ENCODE measurements at places on chromosomes 3 and 15.
A peak's percentile ranks its signal among the peaks of the same experiment; 100 is the strongest.

- DNase-seq, result no peak
Observed at GRCh38 chr15:70362886-70363285, 265.2 kb upstream of the TLE3 start.

GRCh38 chr3:169939320-169939719, 27.3 kb upstream of the SEC62 start:
- no peak for DNase-seq

DNA sequence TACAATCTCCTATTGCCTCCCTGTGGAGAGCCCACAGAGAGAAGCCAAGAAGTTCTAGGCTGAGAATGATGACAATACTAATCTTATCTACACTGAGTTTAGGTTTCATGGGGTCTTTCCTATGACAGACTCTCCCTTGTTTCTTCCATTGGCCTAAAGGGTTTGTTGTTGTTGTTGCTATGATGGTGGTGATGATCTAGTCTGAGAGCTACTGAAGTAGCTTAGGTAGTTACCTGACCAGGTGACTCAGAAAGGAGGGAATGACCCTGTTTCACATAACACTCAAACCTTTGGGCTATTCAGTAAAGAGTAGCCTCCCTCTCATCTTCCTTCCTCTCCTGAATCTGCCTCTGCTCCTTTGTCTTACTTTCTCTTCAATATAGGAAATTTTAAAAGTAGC, 170.2 kb downstream of the GMNC start:
- DNase-seq, result no peak

GRCh38 chr15:50797926-50798325, 32.4 kb upstream of the SPPL2A start:
- no peak for DNase-seq

DNA sequence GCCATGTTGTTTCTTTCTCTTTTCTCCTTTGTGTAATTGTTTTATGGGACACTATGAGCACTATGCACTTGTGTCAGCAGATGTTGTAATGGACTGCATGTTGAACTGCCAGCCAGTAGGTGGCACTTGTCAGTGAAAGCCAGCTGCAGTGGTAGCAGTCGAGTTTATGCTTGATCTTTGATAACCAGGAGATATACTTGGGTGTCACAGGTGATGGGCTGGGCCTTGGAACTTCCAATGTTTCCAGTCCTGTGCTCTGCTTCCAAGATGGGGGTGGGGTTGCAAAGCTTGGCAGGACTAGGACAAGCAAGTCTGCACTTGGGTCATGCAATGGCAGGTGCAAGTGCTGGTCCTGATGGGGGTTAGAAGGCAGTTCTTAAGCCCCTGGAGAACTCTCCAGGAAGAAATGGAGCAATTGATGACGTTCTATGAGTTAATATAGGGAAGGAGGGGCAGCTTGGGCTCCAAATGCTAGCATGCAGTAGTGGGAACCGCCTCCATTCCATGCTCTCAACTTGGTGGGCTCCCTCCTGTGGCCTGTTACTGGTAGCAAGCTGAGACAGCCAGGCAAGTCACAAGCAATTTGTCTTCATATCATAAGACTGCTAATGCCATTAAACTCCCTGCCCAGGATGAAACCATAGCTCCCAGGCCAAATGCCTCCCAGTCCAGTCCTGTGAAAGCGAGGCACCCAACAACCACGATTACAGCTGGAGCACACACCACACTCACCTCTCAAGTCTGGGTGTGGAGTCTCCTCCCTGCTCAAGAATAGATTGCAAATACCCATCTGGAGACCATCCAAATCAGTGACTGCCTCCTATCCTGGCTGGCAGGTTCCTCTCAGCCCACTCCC, 287.2 kb downstream of the CGGBP1 start:
- peak; percentile 44 for DNase-seq

DNA sequence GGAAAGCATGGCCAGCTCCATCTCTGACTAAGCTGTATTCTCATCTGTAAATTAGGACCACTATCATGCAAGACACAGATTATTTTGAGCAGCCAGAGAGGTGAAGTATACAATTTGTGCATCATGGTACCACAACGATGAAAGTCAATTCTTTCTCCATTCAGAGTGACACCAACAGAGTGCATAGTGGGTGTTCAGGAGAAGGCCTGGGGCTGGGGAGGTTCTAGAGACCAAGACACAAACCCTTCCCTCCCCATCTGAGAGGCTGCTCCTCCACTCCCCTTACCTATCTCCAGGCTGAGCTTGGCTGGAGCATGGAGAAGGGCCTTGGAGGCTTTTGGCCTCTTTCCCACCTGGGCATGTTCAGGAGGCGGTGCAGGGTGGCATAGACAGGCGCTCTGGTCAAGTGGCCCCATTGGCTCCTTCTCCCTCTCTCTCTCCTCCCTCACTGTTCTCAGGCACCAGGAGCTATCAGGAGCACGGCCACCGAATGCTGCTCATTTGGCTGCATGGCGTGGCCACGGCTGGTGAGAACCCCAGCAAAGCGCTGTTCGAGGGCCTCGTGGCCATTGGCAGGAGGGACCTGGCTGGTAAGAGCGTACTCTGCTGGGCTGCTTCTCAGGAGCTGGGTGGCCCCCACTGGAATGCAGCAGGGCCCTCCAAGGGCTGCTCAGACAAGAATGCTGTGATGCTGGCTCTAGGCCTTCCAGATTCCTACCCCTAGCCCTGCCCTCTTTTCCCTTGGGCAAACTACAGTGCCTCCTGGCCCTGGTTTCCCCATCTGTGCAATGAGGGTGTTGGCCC, 37.9 kb downstream of the ANKDD1A start:
- no peak for DNase-seq

DNA sequence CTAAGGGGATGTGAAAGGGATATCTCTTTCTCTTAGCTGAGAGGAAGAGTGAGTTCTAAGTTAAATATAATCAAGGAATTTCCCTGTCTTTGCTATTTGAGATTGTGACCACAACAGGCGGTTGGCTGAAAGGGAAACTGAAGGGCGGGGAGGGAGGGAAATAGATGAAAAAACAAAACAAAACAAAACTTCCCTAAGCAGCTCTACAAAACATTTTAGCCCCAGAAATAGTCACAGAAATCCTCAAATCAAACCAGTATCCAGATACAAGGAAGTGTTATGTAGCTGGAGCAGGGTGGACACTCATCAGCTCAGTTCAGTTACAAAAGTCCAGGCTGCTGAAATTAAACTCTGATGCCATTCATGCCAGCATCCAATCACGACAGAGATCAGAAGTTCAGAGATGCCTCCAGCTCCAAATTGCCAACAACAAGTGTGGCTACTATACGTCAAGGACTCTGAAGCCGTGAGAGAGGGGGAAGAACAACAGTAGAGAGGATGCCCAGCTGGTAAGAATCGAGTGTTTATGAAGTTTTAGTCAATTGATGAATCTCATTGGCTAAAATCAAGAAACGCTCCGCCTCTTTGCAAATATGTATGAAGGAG, 319 bp upstream of the TP63 start:
- DNase-seq, result no peak

DNA sequence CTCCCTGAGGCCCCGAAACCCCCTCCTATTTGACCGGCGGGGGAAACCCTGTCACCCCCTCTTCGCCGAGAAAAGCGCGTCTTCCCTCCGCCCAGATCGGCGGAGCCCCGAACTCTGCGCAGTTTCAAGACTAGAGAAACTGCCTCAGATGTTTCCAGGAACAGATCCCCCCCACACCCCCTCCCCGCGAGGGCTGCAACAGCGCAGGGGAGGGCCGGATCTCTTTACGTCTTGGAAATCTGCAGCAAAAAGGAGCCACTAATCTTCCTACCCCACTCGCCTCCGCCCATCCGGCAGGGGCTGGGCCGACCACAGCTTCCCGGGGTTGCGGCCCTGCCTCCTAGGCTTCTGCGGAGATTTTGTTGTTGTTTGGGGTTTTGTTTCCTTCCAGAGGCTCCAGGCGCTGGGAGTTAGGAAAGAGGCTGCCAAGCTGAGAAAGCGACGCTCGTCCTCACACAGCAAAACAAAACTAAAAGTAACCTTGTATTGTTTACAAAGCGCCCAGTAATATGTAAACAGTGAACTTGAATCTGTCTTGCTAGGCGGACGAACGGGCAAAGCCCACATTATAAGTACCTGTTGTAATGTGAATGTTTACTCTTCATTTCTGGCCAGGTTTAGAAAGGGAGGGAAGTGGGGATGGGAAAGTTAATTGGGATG, 2.2 kb downstream of the FOXB1 start:
- DNase-seq, result no peak

DNA sequence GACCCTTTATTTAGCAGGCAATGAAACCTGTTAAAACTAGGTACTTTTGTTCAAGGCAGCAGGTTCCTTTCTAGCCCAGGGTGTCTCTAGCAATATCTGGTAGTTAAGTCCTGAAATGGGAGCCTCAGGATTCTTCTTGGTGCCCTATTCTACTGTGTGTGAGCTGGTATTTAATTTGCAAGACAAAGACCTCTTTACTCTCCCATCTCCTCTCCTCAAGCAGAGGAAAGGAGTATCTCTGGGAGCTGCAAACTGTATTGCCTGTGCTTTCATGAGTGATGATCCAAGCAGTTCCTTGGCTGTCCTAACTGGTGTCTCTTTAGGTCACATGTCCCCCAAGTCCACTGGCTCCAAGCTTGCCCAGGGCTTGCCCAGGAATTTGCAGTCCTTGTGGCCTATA, 188.2 kb downstream of the SI start:
- no peak for DNase-seq

- DNase-seq, result no peak
Observed at GRCh38 chr3:127421943-127422662, 134.3 kb upstream of the PRR20G start.

GRCh38 chr3:134864636-134865035, 69.6 kb downstream of the EPHB1 start:
- peak; percentile 59 for DNase-seq

- no peak for DNase-seq
Observed at GRCh38 chr3:119469418-119470189, 841 bp downstream of the POGLUT1 start.

- no peak for DNase-seq
Observed at GRCh38 chr15:56973463-56973862, 55.0 kb downstream of the TCF12 start.

GRCh38 chr15:31485911-31486461, 159.4 kb downstream of the KLF13 start:
- no peak for DNase-seq

DNA sequence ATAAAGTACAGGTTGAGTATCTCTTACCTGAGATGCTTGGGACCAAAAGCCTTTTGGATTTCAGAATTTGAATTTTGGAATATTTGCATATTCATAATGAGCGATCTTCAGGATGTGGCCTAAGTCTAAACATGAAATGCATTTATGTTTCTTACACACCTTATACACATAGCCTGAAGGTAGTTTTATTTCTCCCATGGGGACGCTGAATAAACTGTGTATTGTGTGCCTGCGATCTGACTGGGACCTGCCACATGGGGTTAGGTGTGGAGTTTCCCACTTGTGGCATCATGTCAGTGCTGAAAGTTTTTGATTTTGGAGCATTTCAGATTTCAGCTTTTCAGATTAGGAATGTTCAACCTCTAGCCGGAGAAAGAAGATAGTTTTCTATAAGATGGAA, 35.5 kb downstream of the UBE2E2 start:
- no peak for DNase-seq

DNA sequence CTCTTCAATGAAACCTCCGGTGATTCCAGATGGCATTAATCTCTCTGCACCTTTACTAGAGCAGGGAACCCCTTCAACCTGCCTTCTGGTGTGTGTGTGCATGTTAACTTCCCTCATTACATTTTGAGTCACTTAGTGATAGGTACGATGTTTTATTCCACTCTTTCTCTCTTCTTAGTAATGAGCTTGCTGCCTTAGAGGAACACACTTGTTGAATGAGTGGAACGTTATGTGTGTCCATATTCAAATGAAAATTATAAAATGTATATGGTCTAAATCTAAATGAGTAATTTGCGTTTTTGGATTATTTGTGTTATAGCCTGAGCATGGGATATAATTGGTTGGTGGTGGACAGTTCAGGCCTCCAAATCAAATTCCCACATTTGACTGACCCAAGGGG, 12.1 kb downstream of the MAP2K5 start:
- DNase-seq, result no peak

DNA sequence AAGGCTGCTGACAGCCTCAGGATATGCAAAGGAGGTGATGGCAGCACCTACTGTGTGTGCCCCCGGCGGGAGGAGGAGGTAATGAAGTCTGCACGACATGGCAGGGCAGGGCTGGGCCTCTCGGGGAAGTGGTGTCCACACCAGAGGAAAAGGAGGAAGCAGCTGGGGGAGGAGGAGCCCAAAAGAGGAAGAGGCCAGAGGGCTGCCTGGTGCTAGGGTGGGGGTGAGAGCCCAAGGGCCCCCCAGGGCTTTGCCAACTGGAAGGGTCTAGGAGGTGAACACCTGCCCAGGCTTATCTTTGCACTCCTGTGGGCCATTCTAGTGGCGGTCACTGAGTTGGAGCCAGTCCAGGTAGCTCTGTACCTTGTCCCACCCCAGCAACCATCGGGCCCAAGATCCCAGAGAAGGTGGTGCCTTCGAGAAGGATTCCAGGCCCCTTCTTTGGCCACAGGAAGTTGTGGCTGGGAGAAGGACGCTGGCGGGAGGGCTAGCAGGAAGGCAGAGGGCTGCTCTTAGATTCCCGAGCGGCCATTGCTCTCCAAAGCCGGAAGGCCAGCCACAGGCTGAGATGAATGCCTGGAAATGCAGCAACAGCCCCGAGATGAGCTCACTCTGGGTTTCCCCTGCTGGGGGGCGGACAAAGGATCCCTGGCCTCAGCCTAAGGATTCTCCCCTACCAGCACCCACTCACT, 7.0 kb downstream of the GNAI2 start:
- peak; percentile 85 for DNase-seq

DNA sequence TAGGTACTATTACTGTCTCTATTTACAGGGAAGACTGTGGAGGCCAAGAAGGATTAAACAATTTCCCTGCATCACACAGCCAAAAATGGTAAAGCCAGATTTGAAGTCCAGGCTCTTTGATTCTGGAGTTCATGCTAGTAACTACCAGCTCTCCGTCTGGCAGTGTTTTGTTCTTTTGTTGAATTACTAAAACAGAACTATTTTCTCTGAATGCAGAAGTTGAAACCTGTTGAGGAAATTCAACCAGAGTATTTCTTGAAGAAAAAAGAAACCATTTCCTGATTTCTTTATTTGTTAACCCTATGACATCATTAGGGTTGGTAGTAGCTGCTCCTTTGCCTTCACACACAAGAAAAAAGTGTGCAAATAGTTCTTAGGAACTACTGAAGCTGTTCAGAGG, 34.3 kb downstream of the CRTC3 start:
- DNase-seq, result no peak

DNA sequence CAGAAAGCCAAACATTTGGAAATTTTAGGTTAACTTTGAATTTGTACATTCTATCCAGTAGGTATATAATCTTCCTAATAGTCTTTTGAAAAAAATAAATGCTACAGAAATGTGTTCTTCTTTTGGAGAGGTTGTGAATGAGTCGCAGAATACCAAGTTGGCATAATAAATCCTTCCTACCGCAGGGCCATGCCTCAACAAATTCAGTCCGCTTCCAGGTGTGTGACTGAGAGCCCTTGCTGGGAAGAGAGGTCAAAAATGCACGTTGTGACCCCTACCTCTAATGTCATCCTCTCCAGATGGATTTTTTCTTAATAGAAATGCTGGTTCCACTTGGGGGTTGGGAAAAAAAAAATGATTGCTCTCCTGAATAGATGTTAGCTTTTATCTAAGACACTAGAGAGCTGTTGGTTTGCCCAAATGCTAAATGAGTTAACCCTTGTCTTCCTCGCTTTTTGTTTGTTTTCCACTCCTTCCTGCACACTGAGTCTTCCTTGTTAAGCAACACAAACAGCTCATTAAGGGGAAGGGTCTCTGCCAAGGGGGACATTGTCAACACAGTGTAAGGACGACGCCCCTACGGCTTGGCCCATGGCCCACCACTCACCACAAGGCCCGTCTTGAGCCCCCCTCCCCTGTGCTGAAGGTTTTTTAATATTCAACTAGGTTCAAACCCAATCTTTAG, 33.9 kb downstream of the RLBP1 start:
- DNase-seq, result no peak

GRCh38 chr15:58293622-58294550, 137.9 kb upstream of the LIPC start:
- DNase-seq, result no peak
